ENCODE measurements at places on chromosomes 12 and 14.

DNA sequence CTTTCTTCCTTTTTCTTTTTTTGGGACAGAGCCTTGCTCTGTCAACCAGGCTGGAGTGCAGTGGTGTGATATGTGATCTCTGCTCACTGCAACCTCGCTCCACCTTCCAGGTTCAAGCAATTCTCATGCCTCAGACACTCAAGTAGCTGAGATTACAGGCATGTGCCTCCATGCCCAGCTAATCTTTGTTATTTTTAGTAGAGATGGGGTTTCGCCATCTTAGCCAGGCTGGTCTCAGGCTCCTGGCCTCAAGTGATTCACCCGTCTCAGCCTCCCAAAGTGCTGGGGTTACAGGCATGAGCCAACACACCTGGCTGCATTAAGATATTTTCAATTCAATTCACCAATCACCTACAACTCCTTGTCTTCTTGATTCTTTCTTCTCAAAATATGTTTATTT is 1046.5 kb downstream of the GALC start:
- DNase-seq = no peak

- DNase-seq = no peak
Observed at GRCh38 chr14:75495882-75496281, 26.4 kb upstream of the BATF start.

DNA sequence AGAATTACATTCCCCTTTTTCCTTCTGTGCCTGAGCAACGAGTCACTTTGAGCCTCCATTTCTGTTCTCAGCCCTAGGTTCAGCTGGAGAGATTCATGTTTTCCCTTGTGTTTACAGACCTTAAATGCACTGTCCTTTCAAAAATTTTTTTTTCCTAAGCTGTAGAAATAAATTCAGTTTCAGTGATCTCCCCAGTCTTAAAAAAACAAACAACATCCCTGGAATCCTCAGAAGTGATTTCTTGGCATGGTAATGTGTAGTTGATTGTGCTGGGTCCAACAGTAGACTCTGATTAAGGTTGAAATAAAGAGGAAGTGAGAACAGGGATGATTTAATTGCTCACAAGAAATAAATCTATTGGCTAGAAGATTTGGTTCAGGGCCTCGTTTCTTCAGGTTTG is 89.3 kb downstream of the NTN4 start:
- DNase-seq = no peak

DNA sequence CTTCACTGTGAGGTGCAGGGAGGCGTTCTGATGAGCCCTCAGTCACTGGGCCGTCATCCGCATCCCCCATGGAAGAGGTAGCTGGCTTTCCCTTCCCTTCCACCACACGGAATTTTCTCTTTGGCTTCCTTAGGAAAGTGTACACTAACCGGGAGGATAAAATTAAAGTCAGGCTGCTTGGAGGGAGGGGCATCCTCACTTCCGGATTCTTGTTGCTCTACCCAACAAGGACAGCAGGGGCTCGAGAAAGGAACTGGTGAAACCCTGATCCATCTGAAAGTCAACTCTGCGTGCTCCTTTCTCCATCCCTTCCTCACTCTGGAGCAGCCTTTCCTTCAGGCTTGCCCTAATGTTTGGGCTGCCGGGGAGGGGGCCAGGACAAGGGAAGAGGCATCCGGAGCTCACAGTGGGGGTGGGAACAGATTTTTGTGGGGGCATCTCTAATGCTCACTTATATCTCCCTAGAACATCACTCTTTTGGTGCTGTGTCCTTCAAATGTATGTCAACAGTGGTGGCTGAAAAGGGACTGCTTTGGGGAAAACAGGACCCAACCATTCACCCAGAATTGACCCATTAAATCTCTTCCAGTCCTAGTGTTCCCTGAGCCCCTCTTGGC is 101.4 kb upstream of the FKBP4 start:
- DNase-seq = no peak
